ENCODE measurements at places on chromosomes 4 and X.

DNA sequence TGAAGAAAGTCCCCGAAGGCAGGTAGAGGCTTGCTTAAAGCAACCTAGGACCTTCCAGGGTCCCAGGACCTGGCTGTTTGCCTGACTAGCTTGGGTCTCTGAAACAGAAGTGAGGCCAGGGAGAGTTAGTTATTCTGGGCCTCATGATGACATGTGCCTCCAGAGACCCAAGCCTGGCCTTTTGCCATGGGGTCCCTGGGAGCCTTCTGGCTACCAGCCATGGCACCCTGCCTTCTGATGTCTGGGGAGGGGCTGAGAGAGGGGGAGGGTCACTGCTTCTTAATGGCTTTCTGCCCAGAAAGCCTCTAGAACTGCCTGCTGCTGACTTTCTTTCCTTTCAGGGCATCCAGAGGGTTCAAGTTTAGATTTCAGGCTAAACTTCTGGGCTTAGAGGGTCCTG, 1.0 kb upstream of the STARD8 start:
- no peak for DNase-seq

- DNase-seq, result no peak
Observed at GRCh38 chr4:154516318-154517029, 24.9 kb upstream of the DCHS2 start.

DNA sequence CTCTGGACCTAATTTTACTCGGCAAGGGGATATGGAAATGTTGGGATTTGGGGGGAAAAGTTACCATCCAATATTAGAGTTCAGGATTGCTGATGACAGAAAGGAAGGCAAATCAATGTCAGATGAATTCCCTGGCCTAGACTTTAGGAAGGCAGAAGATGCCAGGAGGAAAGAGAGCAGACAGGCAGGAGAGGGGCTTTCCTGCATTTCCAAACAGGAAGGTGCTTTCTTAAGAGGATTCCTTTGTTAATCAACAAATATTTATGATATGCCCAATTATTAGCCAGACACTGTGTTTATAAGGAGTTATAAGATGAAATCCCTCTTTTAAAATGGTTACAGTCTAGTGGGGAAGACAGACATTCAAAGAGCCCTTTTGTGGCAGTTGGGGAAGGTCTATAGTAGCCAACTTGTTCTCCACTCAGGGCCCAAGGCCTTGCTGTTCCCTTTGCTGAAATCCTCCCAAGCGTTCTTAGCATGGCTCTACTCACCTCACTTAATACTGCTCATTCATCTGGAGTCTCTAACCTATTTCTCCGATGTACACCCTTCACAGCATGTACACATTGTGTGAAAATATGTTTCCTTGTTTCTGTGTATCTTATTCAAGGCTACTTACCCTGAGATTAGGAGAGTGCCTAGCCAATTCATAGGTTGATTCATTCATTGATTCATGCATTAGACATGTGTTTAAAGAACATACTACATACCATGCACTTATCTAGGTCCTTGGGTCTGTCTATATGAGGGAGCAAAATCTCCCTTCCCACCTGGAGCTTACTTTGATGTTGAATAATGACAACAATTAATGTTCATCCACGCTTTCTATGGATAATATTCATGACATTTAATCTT, 5.3 kb downstream of the IGFBP7 start:
- no peak for DNase-seq

GRCh38 chr4:7433376-7434140, 1.2 kb downstream of the PSAPL1 start:
- DNase-seq, result no peak

- DNase-seq, result peak; percentile 82
Observed at GRCh38 chrX:129931411-129932015, 25.5 kb downstream of the UTP14A start.

GRCh38 chr4:27049239-27049829, 188.7 kb downstream of the STIM2 start:
- DNase-seq, result no peak

DNA sequence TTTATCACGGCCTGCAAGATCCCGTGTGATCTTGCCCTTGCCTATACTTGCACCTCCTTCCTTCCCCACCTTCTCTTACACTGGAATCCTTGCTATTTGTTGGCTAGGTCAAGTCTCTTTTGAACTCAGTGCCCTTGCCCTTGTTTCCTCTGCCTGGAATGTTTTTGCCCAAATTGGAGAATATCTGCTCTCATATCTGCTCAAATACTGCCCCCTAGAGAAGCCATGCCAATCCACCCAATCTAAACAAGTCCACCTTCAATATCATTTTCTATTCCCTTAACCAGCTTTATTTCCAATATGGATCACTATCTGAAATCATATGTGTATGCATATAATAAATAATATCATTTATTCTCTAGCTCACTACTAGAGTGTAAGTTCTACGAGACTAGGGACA, 1044.2 kb upstream of the FTHL17 start:
- DNase-seq, result no peak

DNA sequence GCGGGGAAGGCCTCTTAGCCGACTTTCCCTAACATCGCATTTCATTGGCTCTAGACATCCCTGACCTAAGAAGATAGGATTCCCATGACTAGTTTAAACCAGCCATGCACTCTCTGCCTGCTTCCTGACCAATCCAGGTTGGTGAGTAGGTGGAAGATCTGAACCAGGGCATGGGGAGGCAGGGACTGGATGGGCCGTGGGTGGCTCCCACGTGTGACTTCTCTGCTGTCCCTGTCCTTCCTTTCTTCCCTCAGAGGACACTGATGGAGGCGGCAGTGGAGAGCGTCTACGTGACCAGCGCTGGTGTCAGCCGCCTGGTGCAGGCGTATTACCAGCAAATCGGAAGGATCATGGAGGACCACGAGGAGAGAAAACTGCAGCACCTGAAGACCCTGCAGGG, 90.7 kb downstream of the EVC start:
- no peak for DNase-seq

- DNase-seq, result no peak
Observed at GRCh38 chr4:15873117-15873516, 65.4 kb downstream of the FGFBP1 start.

DNA sequence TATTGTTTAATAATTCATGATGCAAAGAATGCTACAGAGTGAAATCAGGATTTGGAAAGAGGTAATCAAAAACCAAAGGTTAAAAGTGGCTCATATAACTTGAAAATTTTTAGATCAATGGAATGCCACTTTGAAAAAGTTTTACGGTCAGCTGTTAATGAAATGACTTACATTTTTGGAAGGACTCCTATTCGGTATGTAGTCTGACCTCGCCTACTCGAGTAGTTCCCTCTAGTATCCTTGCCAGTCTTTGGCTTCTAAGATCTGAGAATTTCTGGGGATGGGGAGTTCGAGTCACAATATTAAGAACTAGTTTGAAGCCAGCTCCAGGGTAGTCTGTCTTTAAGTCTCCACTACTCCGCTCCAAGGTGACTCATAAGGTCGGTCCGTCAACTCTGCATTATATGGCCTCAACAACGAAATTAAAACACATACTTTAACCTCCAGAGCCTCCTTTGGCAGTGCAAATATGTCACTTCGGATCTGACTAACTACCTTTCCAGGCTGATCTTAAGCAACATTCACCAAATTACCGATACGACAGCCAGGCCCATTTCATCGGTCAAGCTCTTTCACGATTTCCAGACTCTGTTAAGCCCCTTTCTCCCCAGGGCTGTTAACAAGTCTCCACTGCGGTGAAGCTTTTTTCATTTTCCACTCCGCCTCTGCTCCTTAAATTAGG, 733 bp upstream of the NAA15 start:
- DNase-seq, result peak; percentile 84

GRCh38 chr4:183295711-183296110, 24.4 kb downstream of the CLDN22 start:
- DNase-seq, result no peak

DNA sequence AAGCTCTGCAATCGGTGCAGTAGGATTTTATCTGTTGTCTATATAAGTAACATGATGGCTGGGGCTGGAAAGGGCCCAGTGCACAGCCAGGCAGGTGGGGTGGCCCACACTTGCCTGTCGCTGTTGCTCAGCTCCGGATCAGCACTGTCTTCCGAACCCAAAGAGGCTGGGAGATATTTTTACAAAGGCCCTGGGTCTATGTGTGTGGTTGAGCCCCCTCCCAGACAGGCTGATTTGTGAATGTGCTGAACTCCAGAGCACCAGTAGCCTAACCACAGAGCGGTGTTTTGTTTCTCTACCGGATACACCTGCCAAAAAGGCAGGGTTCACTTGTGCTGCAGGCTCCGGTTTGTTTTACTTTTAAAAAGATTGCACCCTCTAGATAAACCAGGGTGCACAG, 33.5 kb upstream of the CHRNA9 start:
- DNase-seq, result no peak

DNA sequence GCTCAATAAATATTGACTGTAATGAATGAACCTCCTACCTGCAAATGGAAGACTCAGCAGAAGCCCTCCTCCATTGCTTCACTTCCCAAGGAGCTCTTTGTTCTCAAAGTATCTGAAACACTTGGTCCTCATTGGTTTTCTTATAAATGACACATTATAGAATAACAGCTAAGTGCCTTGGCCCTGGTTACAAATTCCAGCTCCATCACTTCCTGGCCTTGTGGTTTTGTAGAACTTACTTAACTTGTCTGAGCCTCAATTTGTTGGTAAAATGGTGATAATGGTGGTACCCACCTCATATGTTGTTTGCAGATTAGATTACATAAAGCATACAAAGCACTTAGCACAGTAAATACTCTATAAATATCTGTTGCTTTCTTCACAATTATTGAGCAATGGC, 25.2 kb upstream of the SMIM20 start:
- DNase-seq, result no peak

GRCh38 chrX:49077941-49078340, 1.7 kb downstream of the WDR45 start:
- no peak for DNase-seq

DNA sequence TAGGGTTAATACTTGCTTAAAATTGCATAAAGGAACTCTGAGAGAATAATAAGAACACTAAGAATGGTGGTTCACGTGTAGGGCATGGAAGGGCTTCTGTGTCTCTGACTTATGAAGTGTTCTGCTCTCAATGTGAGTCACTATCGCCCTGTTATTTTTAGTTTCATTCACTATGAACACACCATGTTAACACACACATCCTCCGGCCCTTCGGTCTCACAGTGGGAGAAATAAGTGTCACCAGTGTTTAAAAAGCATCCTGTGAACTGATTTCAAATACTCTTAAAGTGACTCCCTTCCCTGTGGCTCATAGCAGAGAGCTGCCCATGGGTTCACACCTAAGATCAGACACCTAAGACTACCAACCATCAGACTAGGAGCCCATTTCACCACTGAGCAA, 33.8 kb upstream of the FGFBP2 start:
- no peak for DNase-seq

- no peak for DNase-seq
Observed at GRCh38 chrX:352582-353314, 34.0 kb downstream of the PPP2R3B start.

- DNase-seq, result peak; percentile 85
Observed at GRCh38 chr4:138242076-138242833, at the start of gene SLC7A11. Gene SLC7A11 (minus strand): TSS chr4:138242349. CDS start chr4:138242069, 280 bp downstream.

DNA sequence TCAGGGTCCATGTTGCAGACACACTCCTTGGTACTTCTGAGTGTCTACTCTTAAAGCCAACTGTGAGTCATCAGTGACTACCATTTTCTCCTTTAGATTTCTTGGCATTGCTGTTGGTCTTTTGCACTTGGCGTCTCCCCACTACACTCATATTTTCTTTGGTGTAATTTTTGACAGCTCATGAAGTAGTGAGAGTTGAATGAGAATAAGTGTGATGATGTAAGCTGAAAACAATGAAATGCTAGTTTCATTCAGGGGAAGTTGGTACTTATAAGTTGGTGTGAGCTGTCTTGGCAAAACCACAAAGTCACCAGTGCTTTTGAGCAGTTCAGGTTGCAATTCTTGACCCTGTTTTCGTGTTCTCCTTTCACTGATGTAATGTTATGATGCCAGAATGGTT, 142.9 kb upstream of the ARX start:
- no peak for DNase-seq

All from large intestine (tissue), 12 donors.